ENCODE measurements at places on chromosomes 1 and 21.

- peak; percentile 7 for DNase-seq
These were observed 599.8 kb upstream of the CXADR start for GRCh38 chr21:16913010-16913409.

DNA sequence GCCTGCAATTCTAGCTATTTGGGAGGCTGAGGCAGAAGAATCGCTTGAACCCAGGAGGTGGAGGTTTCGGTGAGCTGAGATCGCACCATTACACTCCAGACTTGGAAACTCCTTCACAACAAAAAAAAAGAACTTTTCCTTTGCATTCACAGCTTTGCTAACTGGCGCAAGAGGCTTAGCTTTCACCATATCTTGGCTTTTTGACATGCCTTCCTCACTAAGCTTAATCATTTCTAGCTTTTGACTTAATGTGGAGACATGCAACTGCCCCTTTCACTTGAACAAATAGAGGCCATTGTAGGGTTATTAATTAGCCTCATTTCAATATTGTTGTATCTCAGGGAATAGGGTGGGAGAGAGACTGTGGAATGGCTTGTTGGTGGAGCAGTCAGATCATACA is 8.7 kb downstream of the KPNA6 start:
- DNase-seq = no peak

- no peak for DNase-seq
These were observed 7.7 kb downstream of the TRIM11 start for GRCh38 chr1:228398741-228399461.

DNA sequence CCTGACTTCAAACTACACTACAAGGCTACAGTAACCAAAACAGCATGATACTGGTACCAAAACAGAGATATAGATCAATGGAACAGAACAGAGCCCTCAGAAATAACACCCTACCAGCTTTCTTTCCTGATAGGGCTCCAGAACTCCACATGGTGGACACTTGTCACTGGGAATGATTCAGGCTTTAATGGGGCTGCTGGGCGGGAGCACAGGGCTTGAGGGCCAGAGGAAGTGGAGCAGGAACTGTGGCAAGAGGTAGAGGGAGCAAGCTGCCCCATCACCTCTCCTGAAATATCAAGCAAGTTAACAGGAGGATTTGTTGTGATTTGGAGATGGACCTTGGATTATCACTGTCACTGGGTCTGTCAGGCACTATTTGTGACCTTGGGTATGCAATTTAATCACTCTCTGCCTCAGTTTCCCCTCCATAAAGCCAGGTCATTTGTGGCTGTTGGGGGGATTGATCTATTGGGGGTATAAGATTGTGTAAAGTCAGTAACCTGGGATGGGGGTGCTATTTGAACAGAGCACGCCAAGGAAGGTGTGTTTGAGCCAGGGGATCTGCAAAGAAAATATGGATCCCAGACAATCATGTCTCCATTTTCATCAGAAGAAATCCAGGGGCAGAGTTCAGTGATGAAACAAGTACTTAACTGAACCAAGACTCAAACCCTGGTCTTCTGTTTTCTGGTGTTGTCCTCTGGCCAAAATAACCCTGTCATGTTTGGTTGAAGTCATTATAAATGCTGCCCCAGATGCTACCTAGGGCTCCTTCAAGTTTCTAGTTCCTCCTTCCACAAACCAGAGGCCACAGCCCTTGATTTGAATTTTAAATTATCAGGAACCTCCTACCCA is 25.2 kb downstream of the ETS2 start:
- no peak for DNase-seq

GRCh38 chr1:226965581-226966440 is 25.7 kb downstream of the COQ8A start:
- DNase-seq = no peak

DNA sequence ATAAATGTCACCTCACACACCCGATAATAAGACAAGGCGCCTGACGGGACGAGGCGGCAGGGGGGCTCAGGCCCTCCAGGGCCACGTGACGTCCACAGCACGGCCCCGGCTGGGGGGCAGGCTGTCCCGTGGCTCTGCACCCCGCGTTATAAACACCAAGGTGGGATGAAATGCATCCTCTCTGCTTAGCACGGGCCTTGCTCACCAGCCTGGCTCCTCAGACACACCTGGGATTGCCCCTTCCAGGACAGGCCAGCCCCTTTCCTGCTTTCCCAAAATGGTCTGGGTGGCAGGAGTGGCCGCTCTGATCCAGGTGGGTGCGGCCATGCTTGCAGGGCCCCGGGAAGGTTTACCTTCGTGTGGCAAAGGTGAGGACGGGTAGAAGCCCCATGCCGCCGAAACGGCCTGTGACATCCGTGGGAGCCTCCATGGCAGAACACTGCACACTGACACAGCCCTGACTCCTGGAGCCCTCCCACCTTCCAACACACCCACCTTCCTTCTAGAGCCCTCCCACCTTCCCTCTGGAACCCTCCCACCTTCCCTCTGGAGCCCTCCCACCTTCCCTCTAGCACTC is 35.9 kb downstream of the SLC19A1 start:
- no peak for DNase-seq

GRCh38 chr1:228402641-228403025 is 4.0 kb downstream of the TRIM11 start:
- DNase-seq = no peak

GRCh38 chr21:22356663-22357062 is 1358.5 kb downstream of the NCAM2 start:
- DNase-seq = no peak

GRCh38 chr1:220426989-220427388 is 100.9 kb upstream of the MARK1 start:
- DNase-seq = no peak

DNA sequence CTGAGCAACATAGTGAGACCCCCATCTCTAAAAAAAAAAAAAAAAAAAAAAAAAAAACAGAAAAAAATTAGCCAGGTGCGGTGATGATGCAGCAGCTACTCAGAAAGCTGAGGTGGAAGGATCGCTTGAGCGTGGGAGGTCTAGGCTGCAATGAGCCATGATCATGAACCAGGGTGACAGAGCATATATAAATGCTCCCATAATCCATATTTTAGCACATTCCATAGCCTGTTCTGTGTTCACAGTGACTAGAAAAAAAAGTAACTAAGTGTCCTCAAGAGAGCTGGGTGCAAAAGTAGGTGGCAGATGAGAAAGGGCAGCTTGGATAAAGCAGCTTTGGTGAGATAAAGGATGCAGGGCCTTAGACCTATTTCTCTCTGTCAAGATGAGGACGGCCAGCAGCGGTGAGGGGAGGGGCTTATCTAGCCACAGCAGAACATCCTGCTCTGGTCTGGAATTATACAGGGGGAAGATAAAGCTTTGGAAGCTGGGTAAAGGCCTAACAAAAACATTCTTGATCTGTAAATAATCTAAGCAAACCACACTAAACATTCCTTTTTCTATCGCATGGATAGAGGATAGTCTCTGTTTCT is 205.3 kb downstream of the DAB1 start:
- no peak for DNase-seq

DNA sequence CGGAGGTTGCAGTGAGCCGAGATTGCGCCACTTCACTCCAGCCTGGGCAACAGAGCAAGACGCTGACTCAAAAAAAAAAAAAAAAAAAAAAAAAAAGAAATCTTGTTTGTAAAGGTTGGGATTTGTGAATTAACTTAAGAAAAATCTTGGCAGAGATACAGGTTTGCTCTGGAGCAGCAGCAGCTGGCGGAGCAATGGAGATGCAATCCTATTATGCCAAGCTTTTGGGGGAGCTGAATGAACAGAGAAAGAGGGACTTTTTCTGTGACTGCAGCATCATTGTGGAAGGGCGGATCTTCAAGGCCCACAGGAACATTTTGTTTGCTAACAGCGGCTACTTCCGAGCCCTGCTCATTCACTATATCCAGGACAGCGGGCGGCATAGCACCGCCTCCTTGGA is 5.6 kb downstream of the ZBTB8B start:
- DNase-seq = no peak

- no peak for DNase-seq
These were observed 51.7 kb downstream of the TLCD4 start for GRCh38 chr1:95168761-95169351.

GRCh38 chr1:12436345-12436658 is 181.7 kb downstream of the DHRS3 start:
- DNase-seq = no peak

- DNase-seq = no peak
These were observed 4.5 kb downstream of the NCDN start for GRCh38 chr1:35561972-35562680.

DNA sequence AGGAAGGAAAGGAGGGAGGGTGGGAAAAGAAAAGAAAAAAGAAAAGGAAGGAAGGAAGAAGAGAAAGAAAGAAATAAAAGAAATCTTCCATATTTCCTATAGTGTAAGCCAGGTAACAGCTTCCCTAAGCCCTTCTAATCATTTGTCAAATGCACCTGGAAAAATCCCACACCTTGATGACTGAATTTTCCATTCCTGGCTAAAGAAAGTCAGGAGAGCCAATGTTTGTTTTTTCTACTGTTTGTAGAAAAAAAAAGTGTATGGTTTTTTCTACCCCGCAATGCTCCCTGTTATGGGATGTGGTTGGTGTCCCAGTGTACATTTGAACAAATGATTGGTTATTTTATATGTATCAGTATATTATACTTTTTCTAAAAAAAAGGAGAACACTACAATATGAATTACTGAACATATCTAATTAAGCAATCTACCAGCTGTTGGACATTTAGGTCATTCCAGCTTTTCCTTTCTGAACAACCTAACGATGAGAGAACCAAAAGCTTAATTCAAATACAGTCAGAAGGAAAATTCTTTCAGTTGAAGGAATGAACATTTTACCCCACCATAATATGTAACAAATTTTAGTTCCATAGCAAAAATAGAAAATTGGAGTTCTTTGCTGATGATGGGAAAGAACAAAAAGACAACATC is 355.0 kb downstream of the SETD4 start:
- DNase-seq = no peak

All from NCI-H524 (cell line).